ENCODE measurements at places on chromosomes 13 and 19.

GRCh38 chr13:53382008-53382407, 353.4 kb downstream of the OLFM4 start:
- DNase-seq: no peak

GRCh38 chr13:72643311-72643989, 84.0 kb downstream of the MZT1 start:
- DNase-seq: peak; percentile 41

- DNase-seq: no peak
These were observed 361.6 kb downstream of the KLF12 start for GRCh38 chr13:73772449-73773167.

GRCh38 chr13:90867336-90867683, 480.2 kb upstream of the MIR17HG start:
- peak; percentile 43 for DNase-seq

DNA sequence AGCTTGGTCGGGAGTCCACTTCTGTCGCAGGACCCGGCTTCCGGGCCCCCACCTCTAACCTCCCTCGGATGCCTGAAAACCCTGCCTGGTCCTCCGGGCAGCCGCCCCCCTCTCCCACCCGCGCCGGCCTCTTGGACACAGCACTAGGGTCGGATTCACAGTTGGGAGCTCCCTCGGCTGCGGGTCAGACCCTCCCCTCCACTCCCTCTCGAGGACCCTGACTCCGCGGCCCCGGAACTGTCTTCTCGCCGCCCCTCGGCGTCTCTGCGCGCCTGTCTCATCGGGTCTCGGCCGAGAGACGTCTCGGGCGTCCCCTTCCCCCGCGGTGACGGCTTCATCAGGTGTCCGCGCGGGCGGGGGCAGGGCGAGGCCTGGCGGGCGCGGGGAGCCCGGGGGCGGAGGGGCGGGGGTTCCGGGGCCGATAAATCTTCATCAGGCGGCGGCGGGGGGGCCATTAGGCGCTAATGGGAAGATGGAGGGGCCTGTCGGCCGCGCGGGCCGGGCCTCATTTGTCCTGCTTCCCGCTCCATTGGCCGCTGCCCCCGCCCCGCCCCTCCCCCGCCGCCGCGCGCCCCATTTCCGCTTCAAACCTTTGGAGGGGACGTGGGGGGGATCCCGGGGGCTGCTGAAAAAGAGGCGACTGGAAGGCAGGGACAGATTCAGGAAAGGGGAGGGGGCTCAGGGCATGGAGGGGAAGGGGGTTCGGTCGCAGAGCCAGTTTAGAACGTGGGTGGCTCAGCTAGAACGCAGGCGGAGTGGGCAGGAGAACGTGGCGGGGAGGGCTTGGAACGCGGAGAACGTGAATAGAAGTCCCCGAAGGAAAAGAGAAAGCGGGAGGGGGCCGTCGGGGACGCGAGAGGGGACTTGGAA, 11.8 kb upstream of the ERFL start:
- peak; percentile 50 for DNase-seq

DNA sequence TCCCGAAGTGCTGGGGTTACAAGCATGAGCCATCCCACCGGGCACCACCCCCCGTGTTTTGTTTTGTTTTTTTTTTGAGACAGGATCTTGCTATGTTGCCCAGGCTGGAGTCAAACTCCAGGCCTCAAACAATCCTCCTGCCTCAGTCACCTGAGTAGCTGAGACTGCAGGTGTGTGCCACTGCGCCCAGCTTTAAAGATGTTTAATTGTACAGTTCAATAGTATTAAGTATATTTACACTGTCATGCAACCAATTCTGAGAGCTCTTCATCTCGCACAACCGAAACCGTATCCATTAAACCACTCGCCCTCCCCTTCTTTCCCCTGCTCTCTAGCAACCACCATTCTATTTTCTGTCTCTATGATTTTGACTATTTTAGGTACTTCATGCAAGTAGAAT, 15.6 kb downstream of the NUCB1 start:
- DNase-seq: no peak

DNA sequence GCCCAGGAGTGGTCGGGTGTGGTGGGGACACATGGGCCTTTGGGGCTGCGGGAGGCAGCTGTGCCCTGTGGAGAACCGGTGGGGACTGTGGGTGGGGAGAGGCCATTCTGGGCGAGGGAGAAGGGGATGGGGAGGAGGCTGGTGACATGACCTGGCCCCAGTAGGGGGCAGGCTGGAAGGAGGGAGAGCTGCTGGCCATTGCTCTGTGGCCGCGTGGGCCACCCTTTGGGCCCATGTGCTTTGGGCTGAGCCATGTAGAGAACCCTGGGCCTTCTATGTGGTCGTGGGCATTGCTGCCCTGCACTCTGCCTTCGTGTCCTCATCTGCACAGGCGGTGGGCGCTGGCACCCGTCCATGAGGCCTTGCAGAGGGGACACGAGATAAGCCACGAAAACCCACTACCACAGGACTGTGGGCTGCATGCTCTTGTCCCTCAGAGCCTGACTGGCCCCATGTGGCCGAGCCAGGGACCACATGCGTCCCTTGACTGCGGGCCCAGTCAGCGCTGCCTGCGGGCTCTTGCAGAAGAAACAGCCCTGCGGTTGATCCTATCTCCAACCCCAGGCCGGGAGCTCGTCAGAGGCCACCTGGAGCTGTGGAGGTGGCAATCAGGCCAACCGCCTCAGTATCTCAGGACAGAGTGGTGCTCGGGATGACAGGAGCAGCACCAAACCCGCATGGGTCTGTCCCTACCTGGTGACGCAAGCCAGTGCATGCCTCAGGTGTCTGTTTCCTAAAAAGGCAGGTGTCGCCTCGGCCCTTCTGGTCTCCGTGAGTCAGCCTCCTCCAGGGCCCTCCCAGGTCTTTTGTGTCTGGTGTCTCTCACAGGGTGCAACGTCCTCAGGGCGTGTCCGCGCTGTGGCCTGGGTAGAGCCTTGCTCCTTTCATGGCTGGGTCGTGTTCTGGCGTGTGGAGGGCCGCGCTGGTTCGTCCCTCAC, 14.3 kb downstream of the FZR1 start:
- no peak for DNase-seq

- no peak for DNase-seq
These were observed 139.1 kb upstream of the TRPC4 start for GRCh38 chr13:38008636-38009035.

DNA sequence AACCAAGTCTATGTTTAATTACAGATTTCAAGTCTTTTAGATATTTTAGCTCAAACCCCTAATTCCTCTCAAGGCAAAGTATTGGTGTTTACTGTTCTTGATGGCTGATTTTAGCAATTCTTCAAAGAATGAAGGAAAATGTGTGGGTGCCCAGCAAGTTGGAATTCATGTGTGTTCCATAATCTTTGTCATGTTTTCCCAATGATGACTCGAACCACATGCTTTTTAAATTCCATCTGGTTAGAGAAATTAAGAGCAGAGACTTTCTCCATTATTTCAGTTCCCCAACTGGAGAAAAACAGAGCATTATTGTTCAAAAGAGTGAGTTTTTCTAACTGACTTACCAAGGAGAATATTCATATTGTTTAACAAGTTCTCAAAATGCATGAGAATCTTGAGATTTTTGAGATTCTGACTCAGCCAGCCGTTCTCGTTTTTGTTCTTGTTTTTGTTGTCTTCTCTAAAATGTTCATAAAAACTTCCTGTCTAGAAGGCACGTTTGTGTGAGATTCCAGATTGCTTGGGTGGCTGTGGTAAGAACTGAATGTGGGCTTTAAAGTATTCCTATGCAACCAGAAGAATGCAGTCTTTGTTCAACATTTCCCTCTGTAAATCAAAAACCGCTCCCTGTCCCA, 404.7 kb downstream of the IRS2 start:
- no peak for DNase-seq

GRCh38 chr13:66348745-66349690, 881.1 kb downstream of the PCDH9 start:
- DNase-seq: no peak

DNA sequence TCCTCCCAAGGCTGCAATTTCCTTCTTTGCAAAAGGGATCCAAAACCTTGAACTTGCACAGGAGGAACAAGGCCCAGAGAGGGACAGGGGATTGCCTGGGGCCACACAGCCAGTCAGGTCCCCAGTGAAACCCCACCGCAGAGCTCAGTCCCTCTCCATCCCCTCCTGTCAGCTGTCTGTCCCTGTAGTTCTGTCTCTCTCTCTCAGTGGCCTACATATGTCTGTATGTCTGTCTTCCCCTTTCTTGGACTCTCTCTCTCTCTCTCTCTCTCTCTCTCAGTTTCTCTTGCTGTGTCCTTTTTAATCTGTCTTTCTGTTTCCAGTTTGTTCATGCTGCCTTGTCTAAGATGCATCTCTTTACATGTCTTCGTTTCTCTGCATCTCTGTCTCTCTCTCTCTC, 11.5 kb downstream of the CEACAM19 start:
- no peak for DNase-seq

DNA sequence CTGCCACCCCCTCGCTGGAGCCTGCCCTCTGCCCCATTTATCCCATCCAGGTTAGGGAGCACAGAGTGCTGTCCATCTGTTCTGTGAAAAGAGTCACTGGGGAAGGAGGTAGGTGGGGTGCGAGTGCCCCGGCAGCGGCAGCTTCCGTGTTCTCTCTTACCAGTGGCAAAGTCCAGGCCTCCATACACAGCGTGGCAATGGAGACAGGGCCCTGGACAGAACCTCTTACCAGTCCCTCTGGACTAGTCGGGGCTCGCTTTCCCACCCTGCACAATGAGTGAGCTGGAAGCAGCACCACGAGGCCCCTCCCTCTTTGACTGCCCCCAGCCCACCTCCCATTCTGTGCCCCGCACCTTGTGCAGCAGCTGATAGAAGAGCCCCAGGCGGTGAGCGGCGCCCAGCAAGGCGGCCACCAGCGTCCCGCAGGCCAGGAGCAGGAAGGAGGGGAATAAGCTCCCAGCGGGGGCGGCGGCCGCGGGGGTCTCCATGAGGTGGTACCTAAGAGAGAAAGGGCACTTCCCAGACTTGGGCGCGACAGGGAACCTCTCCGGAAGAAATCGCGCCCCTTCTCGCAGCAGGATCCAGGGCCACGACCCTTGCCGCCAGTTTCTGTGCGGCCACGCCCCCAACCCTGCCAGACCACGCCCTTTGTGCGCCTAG, 17.5 kb downstream of the SYDE1 start:
- no peak for DNase-seq

GRCh38 chr13:108917581-108917980, 288.2 kb downstream of the MYO16 start:
- DNase-seq: no peak

DNA sequence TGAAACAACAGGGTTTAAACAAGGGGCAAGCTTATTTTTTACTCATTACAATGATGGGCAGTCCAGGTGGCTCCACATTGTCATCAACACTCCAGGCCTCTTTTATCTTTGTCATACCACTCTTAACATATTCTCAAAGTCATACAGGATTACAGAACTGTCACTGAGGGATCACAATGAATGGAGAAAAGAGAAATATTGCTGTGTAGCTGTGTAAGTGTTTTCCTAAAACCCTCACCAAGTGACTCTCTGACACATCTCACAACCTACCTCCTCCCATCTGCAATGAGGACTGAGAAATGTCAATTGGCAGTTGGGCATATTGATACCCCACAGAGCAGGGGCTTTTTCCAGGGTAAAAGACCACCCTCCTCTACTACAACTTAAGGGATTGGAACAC, 562.1 kb downstream of the TBC1D4 start:
- DNase-seq: no peak

GRCh38 chr19:48997972-48998371, 4.3 kb downstream of the RUVBL2 start:
- peak; percentile 58 for DNase-seq

DNA sequence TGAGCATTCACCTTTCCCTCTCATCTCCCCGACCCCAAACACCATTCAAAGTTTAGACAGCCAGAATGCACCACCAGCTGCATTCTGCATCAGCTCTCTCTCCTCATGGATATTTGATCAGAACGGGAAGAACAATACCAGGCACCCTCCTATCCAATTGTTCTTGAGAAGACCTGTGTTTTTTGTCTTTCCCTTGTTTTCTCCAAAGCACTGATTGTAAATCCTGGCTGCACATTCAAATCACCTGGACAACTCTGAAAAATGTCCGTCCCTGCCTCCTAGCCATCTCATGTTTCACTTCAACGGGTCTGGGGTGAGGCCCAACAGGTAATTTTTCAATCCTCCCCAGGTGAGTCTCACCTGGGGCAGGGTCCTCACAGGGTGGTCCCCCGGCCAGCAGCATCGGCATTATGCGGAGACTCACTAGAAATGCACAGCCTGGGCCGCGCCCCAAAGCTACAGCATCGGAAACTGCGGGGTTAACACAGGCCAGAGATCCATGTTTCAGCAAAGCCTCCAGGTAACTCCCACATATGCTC, 5.5 kb downstream of the IRS2 start:
- no peak for DNase-seq

DNA sequence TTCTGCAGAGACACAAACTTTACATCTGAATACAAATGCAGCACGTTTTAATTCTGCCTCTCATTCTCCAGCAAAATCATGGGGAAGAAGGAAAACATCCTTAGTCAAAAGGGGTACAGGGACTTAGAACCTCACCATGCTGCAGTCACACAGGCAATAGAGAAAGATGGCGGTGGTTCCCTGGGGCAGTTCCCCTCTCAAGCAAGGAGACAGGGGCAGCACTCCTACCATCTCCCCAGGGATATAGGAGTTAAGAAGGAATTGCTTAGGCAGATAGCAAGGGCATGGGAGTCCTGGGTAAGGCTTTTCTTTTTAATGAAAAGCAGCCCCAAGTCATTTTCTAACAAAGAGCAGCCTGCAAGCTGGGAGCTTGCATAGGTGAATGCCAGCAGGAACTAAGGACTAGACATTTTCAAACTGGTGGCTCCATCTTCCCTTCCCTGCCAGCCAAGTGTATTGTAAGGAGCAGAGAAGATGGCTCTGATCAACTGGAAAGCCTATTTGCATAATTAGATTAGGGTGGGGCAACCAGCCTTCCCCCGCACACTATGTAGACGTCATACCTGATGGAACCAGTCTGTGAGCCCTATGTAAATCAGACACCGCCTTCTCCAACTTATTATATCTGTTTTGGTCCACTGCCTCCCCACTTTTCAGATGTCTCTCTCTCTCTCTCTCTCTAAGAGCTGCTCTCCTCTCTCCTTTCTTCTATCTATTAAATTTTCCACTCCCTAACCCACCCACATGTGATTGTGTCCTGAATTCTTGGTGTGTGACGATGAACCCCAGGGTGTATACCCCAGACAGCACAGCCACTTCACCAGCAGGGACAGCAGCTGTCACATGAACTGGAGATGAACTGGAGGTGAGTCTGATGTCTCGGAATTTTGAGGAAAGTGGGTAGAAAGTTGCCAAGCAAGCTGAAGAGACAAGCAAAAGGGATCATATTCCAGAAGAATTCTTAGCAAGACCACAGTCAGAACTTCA, 514.5 kb downstream of the IRS2 start:
- DNase-seq: no peak

GRCh38 chr13:21232196-21232595, 55.7 kb downstream of the MRPL57 start:
- no peak for DNase-seq
